ENCODE measurements at places on chromosomes 5 and 9.

DNA sequence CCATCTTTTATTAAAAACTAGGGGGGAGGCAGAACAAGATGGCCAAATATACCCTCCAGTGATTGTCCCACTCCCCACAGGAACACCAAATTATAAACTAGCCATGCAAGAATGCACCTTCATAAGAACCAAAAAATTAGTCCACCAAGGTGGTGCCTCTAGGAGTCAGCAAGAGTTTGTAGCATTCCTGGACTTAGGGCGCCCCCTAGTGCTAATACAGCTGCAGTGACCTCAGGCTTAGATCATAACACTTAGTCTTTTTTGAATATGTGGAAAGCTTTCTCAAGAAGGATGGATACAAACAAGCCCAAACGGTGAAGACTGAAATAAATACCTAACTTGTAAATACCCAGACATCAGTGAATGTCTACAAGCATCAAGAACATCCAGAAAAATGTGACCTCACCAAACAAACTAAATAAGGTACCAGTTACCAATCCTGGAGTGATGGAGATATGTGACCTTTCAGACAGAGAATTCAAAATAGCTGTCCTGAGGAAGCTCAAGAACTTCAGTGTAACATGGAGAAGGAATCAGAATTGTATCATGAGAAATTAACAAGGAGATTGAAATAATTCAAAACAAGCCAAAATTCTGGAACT is 19.3 kb downstream of the PPIP5K2 start:
- DNase-seq: peak; percentile 55

DNA sequence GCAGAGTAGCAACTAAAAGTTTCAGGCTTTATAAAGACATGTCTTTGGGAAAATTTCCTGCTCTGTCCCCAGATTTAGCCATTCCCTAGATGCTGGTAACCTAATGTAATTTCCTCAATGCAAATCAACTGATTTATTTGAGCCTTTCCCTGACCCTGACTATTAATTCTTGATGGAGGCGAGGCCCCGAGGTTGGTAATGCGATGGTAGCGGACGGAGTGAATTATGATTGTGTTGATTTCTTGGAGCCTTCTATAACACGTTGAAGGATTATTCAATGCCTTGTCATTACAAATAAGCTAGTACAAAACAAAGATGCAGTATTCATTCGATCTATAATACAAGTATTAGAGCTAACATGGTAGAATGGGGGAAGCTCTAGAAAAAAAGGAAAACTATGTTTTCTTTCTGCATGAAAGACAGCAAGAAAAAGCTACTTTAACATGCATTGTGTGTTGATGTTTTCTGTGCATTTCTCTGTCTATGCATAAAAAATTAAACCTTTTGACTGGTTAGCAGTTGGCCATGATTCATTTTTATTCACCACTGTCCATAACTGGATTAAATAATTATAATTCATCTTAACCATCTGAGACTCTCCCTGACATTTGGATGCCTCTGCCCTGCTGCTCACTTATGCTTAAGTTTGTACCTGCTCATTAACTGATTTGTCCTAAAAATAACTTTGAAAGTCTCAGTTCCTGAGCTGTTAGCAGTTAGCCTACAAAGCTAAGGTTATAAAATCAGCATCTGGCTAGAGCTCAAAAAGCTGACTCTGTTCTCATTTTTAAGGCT is 490.2 kb upstream of the NUDT12 start:
- no peak for DNase-seq

- no peak for DNase-seq
Measured at GRCh38 chr5:59025734-59026133, 442.9 kb downstream of the RAB3C start.

- DNase-seq: peak; percentile 77
Measured at GRCh38 chr9:684941-685340, 156.6 kb upstream of the DMRT1 start.

DNA sequence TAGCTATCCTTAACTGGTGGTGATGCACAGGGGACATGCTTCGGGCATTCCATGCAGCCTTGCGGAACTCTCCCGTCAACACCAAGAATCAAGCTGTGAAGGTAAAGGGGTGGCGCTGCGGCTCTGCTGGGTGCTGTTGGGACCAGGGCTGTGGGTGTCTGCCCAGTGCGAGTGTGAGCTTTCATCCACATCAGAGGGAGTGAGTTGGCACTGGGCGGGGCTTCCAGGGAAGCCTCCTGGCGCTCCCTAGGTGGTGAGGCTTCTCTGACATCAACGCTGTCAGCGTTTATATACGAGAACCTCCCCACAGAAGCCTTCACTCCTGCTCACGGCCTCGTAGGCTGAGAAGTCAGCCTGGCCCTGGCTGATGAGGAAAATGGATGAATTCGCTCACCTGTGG is 11.7 kb downstream of the ARPC5L start:
- no peak for DNase-seq

DNA sequence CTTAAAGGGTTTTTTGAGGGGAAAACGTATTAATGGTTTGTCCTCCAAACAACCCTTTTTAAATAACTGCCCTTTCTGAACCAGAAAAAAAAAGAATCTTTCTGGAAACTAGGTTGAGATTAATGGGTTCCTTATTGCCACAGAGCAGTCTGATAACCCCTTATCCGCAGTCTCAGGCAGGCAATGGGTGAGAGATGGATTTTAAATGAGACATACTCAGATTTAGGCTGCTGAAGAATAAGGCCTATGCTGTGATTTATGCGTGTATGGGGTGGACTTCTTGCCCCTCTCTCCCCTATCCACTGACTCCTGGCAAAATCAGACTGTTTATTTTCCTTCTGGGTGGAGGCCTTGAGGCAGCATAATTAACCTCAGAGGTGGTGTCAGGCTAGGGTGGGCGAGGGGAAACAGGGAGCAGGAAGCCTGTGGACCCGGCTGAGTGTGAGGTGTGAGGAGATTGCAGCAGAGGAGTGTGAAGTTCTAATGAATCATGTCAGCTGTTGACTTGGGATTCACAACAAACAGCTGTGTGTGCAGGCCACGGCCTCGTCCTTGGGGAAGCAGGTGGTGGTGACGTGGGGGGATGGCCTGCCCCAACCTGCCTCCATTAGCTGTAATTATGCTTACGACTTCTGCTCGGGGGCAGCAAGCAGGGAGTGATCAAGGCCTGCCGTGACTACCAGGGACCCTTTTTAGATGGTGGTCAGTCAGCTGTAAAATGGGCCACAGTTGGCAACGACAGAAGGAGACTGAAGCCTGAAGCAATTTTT is 196.4 kb downstream of the SEMA6A start:
- no peak for DNase-seq

- DNase-seq: no peak
Measured at GRCh38 chr5:127335381-127335780, 44.8 kb downstream of the MEGF10 start.

DNA sequence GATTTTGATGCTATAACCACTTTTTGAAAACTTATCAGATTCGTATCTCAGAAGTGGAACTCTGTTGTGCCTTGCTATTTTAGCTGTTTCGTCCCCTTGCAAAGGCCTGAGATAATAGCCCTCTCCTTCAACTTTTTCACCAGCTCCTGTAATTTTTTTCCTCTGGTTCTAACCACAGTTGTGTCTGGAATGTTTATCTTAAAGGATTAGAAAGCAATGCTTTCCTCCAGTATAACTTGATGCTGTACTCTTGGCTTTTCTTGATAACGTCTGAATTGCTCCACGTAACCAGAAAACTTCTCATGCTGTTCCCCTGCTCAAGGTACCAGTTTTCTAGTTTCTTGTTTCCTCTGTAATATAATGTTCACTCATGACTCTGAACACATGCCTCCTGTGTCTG is 209.4 kb downstream of the DTWD2 start:
- no peak for DNase-seq

DNA sequence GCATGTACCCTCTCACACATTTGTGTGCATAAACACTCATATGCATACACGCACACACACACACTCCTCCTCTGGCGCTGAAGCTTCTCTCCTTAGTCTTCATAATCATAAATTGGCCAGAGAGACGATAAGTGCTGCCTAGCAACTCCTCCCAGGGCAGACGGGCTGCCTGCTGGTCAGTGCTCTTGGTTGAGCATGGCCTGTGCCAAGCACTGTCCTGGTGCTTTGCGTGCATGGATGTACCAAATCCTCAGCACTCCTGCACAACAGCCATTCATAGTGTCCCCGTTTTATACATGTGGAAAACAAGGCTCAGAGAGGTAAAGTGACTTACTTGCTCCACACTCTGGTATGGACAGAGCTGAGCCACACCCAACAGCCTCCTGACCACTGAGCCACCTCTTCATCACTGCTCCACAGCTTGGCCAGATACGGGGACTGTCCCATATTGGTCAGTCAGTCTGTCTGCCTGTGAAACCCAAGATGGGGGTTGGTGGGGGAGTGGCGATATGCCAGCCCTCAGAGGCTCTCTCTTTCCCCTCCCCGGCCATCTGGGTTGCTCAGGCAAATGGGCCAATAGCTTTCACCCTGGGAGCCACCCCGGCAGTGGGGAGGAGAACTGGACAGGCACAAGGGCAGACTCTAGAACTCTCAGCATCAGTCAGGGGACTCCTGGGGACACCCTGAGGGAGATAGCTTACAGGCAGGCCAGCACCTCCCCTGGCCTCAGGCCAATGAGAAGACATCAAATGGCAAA is 64.3 kb upstream of the GARNL3 start:
- no peak for DNase-seq

DNA sequence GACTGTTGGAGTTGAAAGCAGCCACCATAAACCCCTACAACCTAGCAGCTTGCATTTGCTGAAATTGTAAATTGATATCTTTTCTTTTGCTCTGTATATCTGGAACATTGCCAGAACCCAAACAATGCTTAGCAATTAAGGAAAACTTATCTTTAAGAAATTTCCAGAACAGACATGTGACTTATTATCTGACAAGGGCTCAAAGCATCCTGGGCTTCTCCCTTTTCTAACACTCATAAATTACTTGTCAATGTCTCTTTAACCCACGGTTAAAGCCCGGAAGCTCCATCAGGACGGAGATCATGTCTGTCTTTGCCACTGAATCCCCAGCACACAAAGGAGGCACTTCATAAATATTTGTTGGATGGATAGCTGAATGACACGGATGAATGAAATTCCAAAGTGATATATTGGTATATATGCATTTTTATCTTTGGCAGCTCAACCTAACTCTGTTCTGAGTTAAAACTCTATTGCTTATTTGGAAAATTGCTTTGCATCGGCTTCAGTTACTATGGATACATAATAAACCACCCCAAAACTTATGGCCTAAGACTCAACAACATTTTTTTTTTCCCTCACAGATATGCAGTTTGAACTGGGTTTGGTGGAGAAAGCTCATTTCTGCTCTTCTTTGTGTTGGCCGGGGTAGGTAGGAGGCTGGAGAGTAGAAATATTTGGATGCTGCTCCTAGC is 103.1 kb upstream of the CLINT1 start:
- DNase-seq: no peak

DNA sequence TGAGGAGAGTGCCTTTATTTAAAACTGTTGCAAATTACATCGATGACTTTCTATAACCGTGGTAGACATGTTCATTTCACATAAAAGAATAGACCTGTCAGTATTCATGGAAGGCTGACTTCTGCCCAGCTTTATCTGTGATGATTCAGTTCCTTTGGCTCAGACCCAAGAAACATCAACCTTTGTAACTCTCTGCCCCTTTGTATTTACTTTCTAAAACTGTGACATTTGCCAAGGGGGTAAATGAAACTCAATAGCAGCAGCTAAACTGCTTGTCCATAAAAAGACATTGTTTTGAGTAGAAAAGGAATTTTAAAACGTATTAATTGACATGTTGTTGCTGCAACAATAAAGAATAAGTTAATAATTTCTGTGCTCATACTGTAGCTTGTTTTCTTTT is 137.8 kb upstream of the ANKH start:
- peak; percentile 59 for DNase-seq

- DNase-seq: no peak
Measured at GRCh38 chr5:151012862-151013261, 7.5 kb upstream of the GPX3 start.

- no peak for DNase-seq
Measured at GRCh38 chr9:2144619-2145018, 129.5 kb downstream of the SMARCA2 start.

- DNase-seq: no peak
Measured at GRCh38 chr9:108194154-108194553, 661.6 kb downstream of the ACTL7B start.

DNA sequence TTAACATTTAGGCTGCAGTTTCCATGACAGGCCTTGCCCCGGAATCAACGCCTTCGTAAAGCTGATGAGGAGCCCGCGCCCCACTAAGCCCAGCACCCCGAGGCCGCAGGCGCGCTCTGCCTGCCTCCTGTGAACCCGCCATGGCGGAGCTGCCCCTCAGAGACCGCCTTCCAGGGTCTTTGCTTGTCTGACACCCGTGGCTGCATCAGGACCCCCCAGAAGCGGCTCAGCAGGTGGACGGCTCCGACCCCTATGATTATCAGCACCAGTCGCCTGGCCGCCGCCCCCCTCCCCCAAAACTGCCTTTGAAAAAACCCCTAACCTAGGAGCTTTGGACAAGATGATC is 507 bp upstream of the DPH7 start:
- no peak for DNase-seq

GRCh38 chr5:93829346-93829745 is 87.9 kb upstream of the POU5F2 start:
- DNase-seq: no peak

DNA sequence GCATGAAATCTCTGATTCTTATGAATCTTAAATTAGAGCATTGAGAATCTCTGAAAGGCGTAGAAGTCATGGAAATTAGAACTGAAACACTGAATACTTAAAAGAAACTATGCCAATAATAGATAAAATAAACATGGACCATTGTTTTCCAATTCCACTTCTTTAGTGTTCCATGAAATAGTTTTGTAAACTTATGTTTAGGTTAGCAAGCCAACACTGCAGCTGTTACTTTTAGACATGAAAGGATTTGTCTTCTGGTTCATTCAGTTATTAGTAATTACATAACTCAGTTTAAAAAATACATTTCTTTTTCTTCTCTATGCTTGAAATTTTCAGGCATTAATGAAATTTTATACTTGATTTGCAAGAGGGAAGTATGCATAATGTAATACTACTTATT is 733.4 kb upstream of the NUDT12 start:
- DNase-seq: no peak

- no peak for DNase-seq
Measured at GRCh38 chr5:126358525-126358924, 64.7 kb upstream of the GRAMD2B start.

DNA sequence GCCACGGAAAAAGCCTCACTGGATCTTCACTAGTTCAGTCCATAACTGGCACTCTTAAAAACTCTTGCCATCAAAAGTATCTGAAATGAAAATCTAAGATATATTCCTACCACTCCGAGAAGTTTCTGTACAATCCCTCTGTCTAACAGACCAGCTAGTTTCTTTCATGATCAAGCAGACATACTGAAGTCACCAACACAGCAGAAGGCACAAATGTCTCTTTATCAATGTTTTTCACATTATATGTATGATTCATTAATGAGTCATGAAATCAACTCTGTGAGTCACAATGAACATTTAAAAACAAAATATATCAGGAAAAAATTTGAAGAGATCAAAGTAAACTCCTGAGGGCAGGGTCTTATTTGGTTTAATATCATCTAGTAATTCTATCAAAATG is 50.8 kb downstream of the F2R start:
- peak; percentile 22 for DNase-seq

GRCh38 chr5:164153469-164154172 is 648.2 kb downstream of the MAT2B start:
- DNase-seq: peak; percentile 45

- peak; percentile 50 for DNase-seq
Measured at GRCh38 chr5:126414874-126415502, 8.2 kb upstream of the GRAMD2B start.

GRCh38 chr5:149432376-149432775 is 53.3 kb upstream of the IL17B start:
- no peak for DNase-seq

GRCh38 chr5:8907168-8907868 is 638.6 kb downstream of the SEMA5A start:
- DNase-seq: peak; percentile 40

Data from stromal cell of bone marrow (primary cell).